Activated CD4-positive, alpha-beta T cell treated with anti-CD3 and anti-CD28 coated beads, Interleukin-2, amount 50 U/mL, for 4 hours (primary cell): ENCODE measurements at places on chromosomes 1 and 21.

- DNase-seq, result no peak
Measured at GRCh38 chr1:167625040-167625823, 4.8 kb upstream of the RCSD1 start.

DNA sequence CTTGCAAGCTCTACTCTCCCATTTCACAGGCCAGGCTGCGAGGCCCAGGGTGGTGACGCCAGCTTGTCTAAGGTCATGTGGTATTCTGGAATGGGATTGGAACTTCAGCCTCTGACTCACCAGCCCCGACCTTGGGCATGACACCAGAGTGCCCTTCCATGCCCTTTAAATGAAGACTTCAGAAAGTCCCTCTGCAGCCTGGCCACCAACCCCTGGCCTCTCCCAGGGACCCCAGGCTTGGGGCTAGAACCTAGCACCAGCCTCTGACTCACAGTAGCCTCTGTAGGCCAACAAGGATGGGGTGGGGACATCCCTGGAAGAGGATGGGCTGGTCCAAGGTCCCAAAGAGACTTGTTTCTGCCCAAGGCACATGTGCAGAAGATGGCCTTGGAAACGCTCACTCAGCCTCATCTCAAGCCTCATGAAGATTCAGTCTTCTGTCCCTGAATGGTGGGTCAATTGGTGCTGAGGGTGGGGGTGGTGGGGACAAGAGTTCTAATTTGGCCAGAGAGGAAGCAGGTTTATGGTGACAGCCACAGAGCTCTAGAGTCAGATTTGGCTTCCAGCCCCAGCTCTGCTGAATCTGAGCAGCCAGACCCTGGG lies 36.1 kb upstream of the RUNX3 start:
- no peak for DNase-seq

GRCh38 chr1:70142075-70142474 lies 63.3 kb downstream of the LRRC40 start:
- DNase-seq, result no peak

DNA sequence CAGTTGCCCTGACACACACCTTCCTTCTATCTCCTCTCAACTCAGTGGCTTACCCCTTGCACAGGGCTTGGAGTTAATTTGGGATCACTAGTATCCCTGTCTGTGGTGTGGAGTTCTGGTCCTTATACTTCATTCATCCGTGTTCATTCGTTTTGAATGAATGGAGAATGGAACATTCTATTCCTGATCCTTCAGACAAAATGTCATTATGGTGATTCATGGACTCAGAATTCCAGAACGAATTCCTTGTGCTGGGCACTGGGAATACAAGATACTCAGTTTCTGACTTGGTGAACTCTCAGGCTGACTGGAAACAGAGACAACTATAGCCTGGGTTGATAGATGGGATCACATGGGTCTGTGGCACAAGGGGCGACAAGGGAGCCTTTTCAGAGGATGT lies 49.9 kb upstream of the TRABD2B start:
- no peak for DNase-seq

DNA sequence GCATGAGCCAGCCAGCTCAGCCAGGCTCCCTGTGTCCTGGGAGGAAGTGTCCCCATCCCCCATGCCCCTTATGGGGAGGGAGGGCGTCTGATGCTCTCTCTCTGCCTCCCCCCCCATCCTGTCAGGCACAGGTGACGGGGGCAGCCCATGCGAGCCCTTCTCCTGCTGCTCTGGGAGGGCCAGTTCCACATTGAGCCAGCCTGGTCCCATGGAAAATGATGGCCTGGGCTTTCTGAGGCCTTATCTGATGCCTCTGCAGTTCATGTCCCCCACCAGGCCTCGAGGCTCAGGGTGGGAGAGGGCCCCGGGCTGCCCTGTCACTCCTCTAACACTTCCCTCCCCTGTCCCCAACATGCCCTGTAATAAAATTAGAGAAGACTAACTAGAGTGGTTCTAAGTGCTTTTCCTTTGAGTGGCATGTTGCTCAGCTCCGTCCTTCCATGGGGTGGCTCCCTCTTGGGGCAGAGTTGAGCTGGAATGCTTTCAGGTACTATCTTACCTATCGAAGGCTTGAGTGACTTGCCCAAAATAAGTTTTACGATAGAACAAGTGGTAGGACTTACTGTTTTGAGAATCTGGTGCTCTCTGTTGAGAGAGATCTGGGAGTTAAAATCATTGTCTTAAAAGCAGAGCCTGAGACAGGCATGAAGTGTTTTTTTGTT lies 1.8 kb upstream of the MTFR1L start:
- DNase-seq, result no peak

DNA sequence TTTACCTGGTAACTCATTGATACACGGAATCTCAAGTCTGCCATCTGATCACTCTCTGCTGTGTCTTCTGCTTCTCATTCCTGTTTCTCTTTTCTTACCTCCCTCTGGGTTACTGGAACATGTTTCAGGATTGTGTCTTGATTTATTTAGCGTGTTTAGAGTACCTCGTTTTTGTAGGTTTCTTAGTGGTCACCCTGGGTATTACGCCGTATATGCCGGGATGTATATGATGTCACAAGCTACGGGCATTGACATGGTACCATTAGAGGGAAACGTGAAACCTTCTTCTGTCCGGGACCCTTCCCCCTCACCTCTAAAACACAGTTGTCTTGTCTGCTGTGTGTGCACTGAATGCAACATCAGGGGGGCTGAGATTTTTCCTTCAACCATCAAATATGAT lies 2.8 kb downstream of the ACTRT2 start:
- DNase-seq, result no peak

DNA sequence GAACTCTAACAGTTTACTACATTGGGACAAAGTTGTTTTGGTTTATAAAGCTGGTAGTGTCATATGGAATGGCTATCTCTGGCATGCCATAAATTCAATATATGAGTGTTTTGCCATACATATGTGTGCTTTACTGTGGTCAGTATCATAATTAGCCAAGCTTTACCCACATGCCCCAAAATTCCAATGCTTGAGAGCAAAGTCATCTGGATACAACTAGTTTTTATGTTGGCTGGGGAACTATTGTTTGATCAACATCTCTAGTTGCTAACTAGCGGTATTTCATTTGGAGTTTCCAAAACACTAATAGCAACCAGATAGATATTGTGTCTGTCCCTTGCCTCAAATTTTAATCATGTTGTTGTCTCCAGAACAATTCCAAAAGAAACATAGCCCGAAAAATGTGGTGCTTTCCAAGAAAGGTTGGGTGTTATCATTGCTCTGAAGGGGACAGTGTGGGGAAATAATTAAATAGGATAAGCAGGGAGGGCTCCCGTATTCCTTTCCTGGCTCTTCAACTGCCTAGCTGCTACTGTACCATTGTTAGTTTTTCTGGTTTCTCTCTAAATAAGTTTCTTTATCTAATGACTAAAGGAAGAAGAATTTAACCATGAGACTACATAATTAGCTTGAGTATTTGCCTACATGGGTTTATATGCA lies 136.1 kb downstream of the TGFB2 start:
- no peak for DNase-seq

- DNase-seq, result no peak
Measured at GRCh38 chr1:154871374-154871773, 1.3 kb upstream of the KCNN3 start.

- no peak for DNase-seq
Measured at GRCh38 chr1:221118176-221118937, 239.1 kb downstream of the HLX start.

DNA sequence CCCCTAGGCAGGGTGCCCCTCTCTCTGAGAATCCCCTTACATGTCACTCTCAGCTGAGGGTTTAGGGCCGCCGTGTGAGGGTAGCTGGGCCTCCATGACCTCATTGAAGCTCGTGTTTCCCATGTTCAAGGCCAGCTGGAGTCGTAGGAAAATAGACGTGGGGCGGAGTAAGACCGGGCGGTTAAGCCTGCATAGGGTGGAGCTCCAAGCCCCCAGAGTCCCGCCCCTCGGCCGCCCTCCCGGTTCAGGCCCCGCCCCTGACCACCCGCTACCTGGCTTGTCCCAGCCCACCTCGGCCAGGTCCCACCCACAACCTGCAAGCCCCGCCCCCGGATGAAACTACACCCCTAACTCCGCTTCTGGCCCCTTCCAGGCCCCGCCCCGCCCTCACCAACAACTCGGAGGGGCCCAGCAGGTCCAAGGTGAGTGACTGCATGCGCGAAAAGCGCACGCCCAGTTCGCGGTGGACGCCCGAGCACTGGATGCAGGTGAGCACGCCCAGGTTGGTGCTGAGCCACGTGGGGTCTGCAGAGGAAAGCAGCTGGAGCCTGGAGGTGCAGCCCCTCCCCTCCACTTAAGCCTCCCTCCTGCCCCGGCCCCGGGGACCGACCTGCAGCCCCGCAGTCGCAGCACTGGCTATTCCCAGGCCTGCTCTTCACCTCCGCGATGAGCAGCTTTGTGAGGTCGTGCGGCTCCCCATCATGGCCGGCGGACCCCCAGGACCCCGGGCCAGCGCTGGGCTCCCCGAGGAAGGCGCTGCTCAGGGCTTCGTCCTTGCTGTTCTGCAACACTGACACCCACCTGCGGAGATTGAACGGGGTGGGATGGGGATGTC lies 12.2 kb upstream of the TCEA3 start:
- no peak for DNase-seq

GRCh38 chr1:216809649-216810048 lies 86.4 kb upstream of the ESRRG start:
- DNase-seq, result no peak

- DNase-seq, result no peak
Measured at GRCh38 chr1:44707959-44708831, 22.8 kb downstream of the RNU5D-1 start.

- no peak for DNase-seq
Measured at GRCh38 chr1:107706182-107706581, 258.8 kb downstream of the VAV3 start.

- no peak for DNase-seq
Measured at GRCh38 chr1:118333601-118334210, 148.7 kb upstream of the SPAG17 start.

- DNase-seq, result no peak
Measured at GRCh38 chr1:41278076-41278475, 36.0 kb upstream of the SCMH1 start.

DNA sequence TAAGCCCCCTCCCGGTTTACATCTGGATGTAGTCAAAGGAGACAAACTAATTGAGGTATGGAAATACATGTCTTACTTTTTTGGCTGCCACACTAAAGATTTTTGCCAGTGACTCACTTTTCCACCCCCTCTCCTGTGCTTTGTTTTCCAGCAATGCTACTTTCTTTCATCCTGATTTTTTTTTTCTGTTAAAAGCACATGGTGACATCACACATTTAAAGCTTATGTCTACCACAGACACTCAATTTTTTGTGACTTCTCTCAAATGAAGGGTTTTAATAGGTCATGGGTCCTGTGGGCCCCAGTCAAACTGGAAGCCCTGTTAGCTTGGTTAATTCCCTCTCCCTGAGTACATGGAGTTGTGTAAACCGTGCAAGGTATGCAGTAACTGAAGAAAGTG lies 2.2 kb downstream of the PPP1R8 start:
- no peak for DNase-seq

GRCh38 chr1:19764848-19765247 lies 34.9 kb downstream of the TMCO4 start:
- DNase-seq, result no peak

- DNase-seq, result no peak
Measured at GRCh38 chr1:155304558-155305063, 3.4 kb upstream of the PKLR start.

- DNase-seq, result no peak
Measured at GRCh38 chr1:47752559-47752958, 244.6 kb downstream of the TRABD2B start.

DNA sequence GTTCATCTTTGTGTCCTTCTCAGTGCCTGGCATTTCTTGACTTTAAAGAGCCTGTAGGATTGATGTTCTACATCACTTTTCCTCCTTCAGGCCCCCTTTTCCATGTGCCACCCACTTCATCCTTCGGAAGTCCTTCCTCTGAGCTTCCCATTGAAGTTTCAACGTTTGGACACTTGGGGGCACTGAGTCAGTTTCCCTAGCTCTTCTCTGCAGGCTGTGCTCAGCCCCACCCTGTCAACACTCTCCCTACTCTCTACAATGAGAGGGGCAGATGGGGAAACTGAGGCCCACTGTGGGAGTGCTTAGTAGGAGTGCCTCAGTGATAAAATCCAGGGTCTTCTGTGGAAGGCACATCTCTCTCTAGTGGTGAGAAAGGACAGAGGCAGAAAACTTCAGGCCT lies 11.9 kb downstream of the KCNJ10 start:
- no peak for DNase-seq

DNA sequence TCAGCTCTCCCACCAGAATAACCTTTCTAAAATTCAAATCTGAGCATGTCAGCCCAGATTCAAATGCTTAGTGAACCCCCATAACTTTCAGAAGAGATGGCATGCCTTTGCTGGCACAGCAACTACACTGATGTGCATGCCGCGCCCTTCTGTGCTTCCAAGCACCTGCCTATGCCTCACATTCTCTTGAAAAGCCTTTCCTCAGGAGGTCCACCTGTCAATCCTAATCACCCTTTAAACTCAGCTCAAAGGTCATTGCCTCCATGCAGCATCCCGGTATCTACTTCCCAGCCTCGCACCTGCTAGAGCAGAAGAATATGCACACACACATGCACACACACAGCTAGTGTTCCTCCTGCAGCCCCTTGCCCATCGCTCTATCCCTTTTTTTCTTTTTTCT lies 5.2 kb upstream of the S100A2 start:
- DNase-seq, result no peak

DNA sequence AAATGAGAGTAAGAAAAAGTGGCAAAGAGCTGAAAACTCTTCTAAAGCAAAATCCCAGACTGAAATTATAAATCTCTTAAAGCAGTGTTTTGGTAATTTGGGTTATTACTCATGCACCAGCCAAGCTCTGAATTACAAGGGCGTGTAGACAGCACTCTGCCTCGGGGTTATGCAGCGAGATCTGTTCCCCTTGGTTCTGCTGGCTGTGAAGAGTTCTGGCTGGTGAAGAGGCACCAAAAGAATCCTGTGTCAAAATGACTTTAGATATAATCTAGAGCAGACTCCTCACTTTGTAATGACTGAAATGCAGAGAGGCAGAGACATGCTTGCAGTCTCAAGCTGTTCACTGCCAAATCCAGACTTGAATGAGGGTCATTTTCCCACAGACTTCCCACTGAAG lies 461.8 kb upstream of the CXADR start:
- no peak for DNase-seq

DNA sequence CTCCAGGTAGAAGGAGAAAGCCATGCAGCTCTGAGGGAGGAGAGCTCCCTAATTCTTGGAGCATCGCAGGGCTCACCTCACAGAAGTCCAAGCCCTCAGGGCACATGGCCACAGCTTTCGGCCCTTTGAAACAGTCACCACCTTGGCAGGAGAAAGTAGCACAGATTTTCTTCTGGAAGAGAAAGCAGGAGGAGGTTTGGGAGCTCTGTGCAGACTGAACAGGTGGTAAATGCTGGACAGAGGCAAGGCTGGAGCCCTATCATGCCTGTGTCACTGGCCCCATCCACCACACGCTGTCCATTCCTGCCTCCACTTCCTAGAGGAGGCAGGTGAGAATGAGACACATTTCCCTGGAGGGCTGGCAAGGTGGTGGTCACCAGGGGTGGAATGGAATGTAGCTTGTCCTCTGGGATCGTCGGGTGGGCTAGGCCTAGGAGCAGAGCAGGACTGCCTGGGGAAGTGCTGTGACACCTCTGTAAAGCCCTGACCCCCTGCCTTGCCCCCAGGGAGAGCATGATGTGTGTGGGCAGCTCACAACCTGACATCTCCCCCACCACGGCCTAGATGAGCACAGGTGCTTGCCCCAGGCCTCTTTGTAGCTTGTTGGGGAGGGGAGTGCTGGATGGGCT lies 2.8 kb upstream of the INPP5B start:
- DNase-seq, result no peak

- DNase-seq, result no peak
Measured at GRCh38 chr1:4755864-4756504, 101.6 kb downstream of the AJAP1 start.

- DNase-seq, result peak; percentile 17
Measured at GRCh38 chr1:153678519-153679336, at the start of gene NPR1. TSS of gene NPR1 (plus strand) at chr1:153678688. CDS start at chr1:153679109, 421 bp downstream.
